ENCODE measurements at places on chromosomes 3 and 15. TPM values are rescaled to one million over a fixed set of nuclear protein-coding genes. Genes with fewer than 3 reads are reported as not detected.

TBC1D23 gene
- total RNA-seq = 58.5 TPM

PLSCR5 gene
- not detected for total RNA-seq

CMTM8 gene
- total RNA-seq = 0.63 TPM

MUC13 gene
- total RNA-seq = not detected

ALDH1A3 gene
- total RNA-seq = 0.63 TPM

RLBP1 gene
- total RNA-seq = 2.2 TPM

NPAP1 gene
- total RNA-seq = 0.94 TPM

GOLGA8S gene
- under 0.01 TPM for total RNA-seq

All from parietal lobe (tissue), 2 donors.